ENCODE measurements at places on chromosomes 2 and 18. TPM values are rescaled to one million over a fixed set of nuclear protein-coding genes. Genes with fewer than 3 reads are reported as not detected.

DNA sequence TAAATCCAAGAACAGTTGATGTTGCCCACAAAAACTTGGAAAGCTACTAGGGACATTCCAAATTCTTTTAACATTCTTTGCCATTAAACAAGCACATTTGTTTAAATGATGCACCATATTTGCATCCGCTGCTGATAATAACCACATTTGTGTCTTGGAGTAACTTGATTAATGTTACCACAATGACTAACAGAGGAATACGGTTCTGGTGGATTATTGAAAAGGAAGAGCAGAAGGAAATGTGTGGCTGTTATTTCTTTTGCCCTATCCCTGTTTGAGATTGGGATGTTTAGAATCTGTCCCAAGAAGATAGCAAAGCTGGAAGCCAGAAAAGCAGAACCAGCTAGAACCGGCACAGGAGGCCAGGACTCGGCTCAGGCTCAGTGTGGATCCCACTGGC is 39.2 kb upstream of the RASGRP3 start:
- no peak overlapping the region for H3K4me3 ChIP-seq
- no peak for DNase-seq
- H3K27me3 ChIP-seq = no peaks in the 10 kb centered on the region
- no peak overlapping the region for H3K27ac ChIP-seq

GRCh38 chr2:222610746-222611145 is 45.1 kb downstream of the FARSB start:
- no peak for DNase-seq
- no peaks in the 10 kb centered on the region for H3K27me3 ChIP-seq
- no peak overlapping the region for H3K4me3 ChIP-seq
- no peak overlapping the region for H3K27ac ChIP-seq
- no peaks in the 10 kb centered on the region for H3K4me1 ChIP-seq

The ASPRV1 gene
- total RNA-seq = 8.2 TPM

DNA sequence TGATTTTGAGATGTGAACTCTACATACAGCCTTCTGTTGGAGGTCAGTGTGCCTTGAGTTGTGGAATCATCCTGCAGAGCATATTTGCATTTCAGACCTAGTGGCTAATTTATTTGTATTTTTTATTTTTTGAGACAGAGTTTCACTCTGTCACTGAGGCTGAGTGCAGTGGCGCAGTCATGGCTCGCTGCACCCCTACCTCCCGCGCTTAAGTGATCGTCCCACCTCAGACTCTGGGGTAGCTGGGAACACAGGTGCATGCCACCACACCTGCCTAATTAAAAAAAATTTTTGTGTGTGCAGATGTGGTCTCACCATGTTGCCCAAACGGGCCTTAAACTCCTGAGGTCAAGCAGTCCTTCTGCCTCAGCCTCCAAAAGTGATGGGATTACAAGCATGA is 104.4 kb downstream of the ASXL3 start:
- no peak overlapping the region for H3K4me3 ChIP-seq
- no peaks in the 10 kb centered on the region for H3K4me1 ChIP-seq
- H3K36me3 ChIP-seq = no peaks in the 10 kb centered on the region
- H3K27ac ChIP-seq = no peak overlapping the region
- no peak for DNase-seq

The NPAS2 gene
- total RNA-seq = 46.7 TPM

The LIPG gene
- total RNA-seq = 48.0 TPM

GRCh38 chr2:53670331-53670730 is 97.3 kb upstream of the CHAC2 start:
- H3K4me1 ChIP-seq = no peaks in the 10 kb centered on the region
- H3K27me3 ChIP-seq = no peaks in the 10 kb centered on the region
- no peak overlapping the region for H3K4me3 ChIP-seq
- DNase-seq = no peak

GRCh38 chr2:22692746-22693145 is 692.2 kb upstream of the KLHL29 start:
- no peak for DNase-seq
- no peak overlapping the region for H3K27ac ChIP-seq
- no peaks in the 10 kb centered on the region for H3K27me3 ChIP-seq
- H3K4me1 ChIP-seq = no peaks in the 10 kb centered on the region
- no peak overlapping the region for H3K4me3 ChIP-seq
- H3K36me3 ChIP-seq = no peaks in the 10 kb centered on the region

DNA sequence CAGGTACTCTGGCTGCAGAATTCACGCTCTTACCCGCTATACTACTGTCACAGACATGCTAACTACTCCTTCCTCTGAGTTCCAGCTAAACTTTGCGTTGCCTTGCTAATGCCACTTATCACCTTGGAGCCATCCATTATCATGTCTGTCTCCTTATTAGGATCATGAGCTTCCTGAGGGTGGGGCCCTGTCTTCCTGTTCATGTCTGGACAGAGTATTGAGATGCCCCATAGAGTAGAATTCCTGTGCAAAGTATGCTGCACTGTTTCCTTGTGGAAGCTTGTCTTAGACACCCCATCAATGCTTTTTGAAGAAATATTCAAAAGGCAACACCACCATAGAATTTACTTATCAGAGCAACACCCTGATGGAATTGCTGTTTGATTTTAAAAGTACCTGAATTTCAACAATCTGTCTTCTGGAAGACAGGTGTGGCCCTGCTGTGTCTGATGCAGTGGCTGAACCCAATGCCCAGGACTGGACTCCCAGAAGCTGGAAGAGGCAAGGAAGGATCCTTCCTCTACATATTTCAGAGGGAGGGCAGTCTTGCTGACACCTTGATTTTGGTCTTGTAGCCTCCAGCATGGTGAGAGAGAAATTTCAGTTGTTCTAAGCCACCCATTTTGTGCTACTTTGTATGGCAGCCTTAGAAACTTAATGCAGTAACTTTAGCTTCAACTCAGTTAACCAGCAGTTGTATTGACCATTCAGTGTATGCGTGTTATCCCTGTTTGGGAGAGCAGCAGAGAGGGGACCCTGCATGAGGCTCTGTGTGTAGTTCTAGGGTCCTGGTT is 5.6 kb downstream of the LAMA3 start:
- no peak for DNase-seq
- H3K4me3 ChIP-seq = no peak overlapping the region
- no peaks in the 10 kb centered on the region for H3K36me3 ChIP-seq

The RAB6D gene
- 2.5 TPM for total RNA-seq

DNA sequence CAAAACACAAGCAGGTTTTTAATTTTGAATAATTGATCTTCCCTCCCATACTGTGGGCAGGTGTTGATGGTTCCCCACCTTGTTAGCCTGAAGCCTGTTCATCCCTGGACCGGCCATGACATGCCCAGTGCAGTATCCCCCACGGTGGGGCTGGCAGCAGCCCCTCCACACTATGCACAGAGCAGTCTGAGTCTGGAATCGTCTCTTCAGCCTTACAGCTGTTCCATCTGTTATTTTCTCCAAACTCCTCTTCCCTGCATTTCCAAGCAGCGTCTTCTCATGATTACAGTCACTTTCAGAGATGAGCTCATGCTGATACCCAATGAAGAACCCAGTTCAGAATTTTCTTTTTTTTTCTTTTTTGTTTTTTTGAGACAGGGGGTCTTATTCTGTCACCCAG is 68.2 kb downstream of the ADI1 start:
- no peak for DNase-seq
- no peak overlapping the region for H3K4me3 ChIP-seq
- no peak overlapping the region for H3K27ac ChIP-seq
- H3K4me1 ChIP-seq = no peaks in the 10 kb centered on the region

GRCh38 chr18:24120676-24121075 is 18.2 kb upstream of the CABYR start:
- no peak for DNase-seq
- H3K27ac ChIP-seq = no peak overlapping the region
- peaks cover 2% of the 10 kb centered on the region for H3K4me1 ChIP-seq
- no peaks in the 10 kb centered on the region for H3K36me3 ChIP-seq

GRCh38 chr2:190443055-190443454 is 34.9 kb downstream of the MFSD6 start:
- peaks cover 15% of the 10 kb centered on the region for H3K4me1 ChIP-seq
- no peaks in the 10 kb centered on the region for H3K36me3 ChIP-seq
- DNase-seq = no peak

The CXCR4 gene
- total RNA-seq = 9.5 TPM

The ALPP gene
- 0.25 TPM for total RNA-seq

Measured in testis (tissue), 5 donors.